ENCODE measurements at places on chromosomes 2 and 18.

- no peak for DNase-seq
Observed at GRCh38 chr2:174605687-174606086, 8.1 kb upstream of the WIPF1 start.

- DNase-seq = no peak
Observed at GRCh38 chr2:183219888-183220287, 95.6 kb downstream of the NUP35 start.

DNA sequence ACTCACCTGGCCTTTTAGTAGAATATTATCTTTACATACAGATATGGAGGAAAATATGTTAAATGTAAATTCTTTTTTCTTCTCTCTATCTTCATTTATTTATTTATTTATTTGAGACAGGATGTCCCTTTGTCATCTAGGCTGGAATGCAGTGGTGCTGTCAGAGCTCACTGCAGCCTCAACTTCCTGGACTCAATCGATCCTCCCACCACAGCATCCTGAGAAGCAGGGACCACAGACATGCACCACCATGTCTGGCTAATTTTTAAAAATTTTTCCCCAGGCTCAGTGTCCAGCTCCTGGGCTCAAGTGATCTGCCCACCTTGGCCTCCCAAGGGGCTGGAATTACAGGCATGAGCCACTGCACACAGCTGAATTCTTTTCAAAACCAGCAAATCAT is 20.3 kb downstream of the KYNU start:
- DNase-seq = no peak

- no peak for DNase-seq
Observed at GRCh38 chr2:85329181-85329651, 1.4 kb upstream of the TGOLN2 start.

DNA sequence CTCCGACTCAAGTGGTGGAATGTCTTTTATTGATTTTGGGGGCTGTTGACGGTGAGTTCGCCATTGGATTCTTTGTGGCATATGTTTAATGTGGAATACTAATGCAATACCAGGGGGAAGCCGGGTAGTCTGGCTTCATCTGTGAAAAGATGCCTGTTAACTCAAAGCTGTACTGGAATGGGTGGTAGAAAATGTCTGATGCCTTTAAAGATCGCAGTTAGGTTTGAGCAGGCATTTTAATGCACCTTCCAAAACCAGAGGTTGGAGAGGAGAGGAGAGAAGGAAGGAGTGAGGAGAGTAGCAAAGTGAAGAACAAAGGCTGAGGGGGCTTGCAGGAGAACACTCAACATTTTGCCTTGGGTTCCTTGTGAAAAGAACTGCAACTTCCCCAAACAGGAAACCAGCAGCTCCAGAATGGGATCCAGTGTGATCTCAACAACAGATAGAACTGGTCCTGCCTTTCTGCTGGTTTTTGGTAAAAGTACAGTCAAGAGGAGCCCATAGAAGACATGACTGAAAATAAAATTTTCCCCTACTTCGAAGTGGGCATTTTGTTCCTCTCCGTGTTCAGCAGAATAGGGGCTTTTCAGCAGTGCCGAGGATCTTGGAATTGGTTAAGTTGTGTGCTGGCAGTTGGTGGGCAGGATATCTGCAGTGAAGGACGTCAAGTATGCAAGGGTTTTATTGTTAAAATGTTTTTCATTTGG is 1.5 kb downstream of the ZNF532 start:
- DNase-seq = no peak

- DNase-seq = no peak
Observed at GRCh38 chr2:195461010-195461409, 196.0 kb upstream of the SLC39A10 start.

GRCh38 chr2:20015482-20016083 is 3.1 kb upstream of the MATN3 start:
- DNase-seq = no peak

DNA sequence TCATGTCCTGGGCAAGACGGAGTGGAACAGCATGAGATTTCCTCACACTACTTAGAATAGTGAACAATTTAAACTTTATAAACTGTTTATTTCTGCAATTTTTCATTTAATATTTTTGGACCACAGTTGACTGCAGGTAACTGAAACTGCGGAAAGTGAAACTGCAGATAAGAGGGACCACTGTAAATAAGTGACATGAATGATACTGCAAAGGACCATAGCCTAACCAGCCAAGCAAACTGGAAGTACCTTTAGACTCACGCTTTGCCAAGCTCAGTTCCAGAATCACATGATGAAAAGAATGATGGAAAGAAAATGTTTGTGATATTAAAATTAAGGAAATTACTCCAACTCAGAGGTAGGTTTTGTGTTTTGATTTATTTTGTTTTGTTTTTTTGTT is 94.6 kb upstream of the ITGA4 start:
- DNase-seq = no peak

- DNase-seq = no peak
Observed at GRCh38 chr2:143399631-143400069, 270.4 kb downstream of the ARHGAP15 start.

DNA sequence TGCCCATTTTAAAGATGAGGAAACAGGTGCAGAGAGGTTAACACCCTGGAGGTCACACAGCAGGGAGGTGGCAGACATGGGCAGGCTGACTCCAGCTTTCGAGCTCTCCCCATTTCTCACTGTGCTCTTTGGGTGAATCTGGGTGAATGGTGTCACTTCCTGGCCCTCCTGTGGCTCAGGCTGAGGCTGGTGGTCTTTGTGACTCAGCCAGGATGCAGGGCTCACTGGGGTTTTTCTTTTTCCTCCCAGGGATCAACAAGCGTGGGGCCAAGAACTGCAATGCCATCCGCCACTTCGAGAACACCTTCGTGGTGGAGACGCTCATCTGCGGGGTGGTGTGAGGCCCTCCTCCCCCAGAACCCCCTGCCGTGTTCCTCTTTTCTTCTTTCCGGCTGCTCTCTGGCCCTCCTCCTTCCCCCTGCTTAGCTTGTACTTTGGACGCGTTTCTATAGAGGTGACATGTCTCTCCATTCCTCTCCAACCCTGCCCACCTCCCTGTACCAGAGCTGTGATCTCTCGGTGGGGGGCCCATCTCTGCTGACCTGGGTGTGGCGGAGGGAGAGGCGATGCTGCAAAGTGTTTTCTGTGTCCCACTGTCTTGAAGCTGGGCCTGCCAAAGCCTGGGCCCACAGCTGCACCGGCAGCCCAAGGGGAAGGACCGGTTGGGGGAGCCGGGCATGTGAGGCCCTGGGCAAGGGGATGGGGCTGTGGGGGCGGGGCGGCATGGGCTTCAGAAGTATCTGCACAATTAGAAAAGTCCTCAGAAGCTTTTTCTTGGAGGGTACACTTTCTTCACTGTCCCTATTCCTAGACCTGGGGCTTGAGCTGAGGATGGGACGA is 13.2 kb downstream of the ITM2C start:
- DNase-seq = no peak

- no peak for DNase-seq
Observed at GRCh38 chr2:136000502-136000901, 15.1 kb upstream of the DARS1 start.

DNA sequence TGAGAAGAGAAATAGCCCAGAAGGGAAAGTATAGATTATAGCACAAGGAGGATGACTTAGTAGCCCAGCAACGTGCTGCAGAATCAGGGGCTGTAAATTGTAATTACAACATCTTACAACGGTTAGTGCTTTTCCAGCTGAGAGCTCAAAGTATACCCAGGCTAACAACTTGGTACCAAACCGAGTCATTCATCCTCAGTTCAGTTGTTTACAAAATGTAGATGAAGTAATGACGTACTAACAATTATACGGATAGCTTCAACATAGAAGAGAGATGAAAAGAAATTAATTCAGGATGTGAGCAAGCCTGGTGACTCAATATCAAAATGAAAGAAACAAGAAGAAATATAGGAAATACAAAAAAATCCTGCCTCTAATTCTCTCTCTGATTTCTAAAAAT is 99.2 kb downstream of the DYNAP start:
- peak; percentile 21 for DNase-seq

DNA sequence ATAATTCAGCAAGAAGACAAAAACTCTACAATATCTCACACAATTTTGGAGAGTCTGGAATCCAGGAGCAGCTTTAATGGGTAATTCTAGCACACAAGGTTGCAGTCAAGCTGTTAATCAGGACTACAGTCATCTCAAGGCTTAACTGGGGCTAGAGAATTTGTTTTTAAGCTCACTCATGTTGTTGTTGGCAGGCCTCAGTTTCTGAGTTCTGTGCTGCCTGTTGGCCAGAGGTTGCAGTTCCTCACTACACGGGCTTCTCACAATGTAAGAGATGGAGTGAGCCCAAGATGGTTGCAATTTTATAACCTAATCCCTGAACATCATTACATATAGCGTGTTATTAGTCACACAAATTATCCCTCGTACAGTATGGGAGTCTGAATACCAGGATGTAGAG is 50.6 kb upstream of the TMEFF2 start:
- peak; percentile 57 for DNase-seq

- no peak for DNase-seq
Observed at GRCh38 chr18:62085756-62086155, 101.1 kb downstream of the PIGN start.

DNA sequence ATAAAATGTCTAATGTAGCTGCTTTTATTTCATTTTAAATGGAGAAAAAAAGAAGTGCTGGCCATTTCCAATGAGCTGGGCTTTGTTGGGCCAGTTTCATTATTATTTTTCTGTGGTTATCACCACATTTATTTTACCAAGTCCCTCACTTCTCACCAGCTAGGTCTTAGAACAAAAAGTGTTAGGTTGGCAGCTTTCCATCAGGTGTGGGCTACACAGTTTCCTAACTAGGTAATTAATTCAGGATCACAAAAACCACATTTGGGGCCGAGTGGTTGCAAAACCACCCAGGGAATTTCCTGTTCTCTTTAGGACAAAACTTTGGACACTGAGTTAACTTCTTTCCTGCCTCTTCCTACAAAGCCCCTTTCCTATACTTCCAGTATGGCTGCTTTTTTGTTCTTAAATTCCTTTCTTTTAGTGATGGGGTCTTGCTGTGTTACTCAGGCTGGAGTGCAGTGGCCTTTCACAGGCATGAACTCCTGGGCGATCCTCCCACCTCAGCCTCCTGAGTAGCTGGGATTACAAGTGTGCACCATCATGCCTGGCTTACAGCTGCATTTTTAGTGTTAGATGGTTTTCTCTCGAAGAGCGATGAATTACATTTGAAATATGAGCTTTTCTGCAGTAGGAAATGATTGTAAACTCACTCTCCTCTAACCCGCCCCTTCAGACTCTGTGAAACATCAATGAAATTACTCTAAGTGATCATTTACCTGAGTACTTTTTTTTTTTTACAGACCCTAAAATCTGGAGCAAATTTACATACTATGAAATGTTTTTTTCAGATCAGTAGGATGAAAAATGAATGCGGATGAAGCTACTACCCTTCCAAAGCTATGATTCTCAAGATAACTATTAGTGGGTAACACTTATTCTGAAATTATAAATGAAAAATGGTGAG is 2.6 kb upstream of the ZFP36L2 start:
- DNase-seq = no peak

- DNase-seq = peak; percentile 4
Observed at GRCh38 chr2:210503001-210503623, 26.6 kb upstream of the LANCL1 start.

GRCh38 chr2:227939271-227940027 is 68.0 kb downstream of the DAW1 start:
- DNase-seq = no peak

- no peak for DNase-seq
Observed at GRCh38 chr2:233247744-233248143, 3.7 kb upstream of the ATG16L1 start.

DNA sequence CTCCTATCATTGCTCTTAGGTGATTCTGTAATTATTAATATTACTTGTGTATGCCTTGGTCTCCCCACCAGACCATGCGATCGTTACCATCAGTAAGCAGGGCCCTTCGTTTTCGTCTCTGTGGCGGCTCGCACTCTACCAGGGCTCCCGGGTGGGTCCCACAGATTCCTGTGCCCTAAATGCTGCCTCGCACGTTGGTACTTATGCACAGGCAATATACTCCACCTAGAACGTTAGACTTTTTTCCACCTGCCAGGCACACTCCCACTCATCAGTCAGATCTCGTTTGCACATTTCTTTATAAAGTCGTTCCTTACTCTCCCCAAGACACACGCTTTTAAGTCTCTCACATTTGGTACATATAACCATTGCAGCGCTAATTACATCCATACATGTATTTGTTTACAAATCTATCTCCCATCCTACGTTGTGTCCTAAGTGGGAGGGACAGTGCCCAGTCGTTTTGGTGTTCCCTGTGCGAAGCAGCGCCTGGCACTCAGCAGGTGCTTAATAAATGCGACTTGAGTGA is 901 bp downstream of the FEZ2 start:
- no peak for DNase-seq

- peak; percentile 97 for DNase-seq
Observed at GRCh38 chr2:68971591-68972231, 2.7 kb upstream of the GKN1 start.

DNA sequence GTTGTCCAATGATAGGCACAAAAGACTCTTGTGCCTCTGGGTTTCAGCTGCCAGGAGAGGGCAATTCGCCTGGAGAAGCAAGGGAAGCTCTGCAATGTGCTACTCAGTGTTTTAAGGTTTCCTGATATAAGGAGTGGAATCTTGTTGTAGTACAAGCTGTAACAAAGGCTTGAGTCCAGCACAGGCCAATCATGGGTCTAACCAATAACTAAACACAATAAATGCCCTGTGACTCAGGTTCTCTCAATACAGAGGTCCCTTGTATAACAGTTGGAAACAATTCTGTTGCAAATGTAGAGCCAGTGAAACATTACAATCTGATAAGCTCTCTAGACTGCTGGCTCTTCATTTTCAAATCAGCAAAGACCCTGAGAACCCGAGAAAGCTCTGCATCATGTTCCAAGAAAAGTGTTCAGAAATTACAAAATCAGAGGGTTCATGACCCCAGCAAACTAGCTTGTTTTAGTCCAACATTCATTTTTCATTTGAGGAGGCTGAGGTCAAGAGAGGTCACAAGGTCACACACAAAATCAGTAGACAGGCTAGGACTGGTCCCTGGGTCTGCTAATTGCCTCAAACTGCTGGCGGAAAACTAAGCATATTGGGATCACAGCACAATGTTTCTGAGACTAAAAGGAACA is 59.0 kb upstream of the DNMT3A start:
- DNase-seq = no peak

DNA sequence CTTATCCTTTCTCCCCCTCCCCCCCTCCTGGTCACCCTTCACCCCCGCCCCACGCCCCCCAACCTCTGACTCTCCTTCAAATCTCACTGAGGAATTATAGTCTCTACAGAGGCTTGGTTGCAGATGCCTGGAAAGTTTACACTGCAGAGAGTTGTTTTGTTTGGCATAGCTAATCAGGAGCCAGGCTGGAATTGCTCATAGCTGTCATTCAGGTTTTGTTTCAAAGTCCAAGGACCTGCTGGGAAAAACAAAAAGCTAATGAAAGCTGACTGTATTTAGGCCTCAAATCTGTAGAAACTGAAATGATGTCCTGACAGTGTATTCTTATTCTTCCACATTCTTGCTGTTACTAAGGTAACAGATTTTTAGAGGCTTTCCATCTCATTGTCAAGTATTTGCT is 22.6 kb downstream of the GREB1L start:
- DNase-seq = no peak

All from skeletal muscle cell (primary cell).